ENCODE measurements at places on chromosomes 11 and 22.

DNA sequence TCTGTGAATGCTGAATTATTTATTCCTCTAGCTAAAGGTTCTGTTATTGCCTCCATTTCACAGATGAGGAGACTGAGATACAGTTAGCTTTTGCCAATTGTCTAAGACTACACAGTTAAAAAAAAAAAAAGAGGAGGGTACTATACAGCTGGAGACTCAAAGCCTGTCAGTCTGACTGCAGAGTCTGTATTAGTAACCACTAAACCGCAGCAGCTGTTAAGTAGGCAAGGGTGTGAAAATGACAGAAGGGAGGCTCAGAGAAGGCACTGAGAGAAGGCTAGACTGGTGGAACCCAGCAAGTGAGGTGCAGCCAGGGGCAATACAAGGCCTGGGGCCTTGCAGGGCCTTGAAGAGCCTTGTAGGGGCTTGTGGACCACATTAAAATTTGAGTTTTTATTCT is 181.2 kb downstream of the CSNK2A3 start:
- DNase-seq: peak; percentile 41

- no peak for DNase-seq
These were observed 18.1 kb upstream of the FCHSD2 start for GRCh38 chr11:73160005-73160760.

GRCh38 chr11:70594031-70594430 is 195.7 kb downstream of the CTTN start:
- no peak for DNase-seq

DNA sequence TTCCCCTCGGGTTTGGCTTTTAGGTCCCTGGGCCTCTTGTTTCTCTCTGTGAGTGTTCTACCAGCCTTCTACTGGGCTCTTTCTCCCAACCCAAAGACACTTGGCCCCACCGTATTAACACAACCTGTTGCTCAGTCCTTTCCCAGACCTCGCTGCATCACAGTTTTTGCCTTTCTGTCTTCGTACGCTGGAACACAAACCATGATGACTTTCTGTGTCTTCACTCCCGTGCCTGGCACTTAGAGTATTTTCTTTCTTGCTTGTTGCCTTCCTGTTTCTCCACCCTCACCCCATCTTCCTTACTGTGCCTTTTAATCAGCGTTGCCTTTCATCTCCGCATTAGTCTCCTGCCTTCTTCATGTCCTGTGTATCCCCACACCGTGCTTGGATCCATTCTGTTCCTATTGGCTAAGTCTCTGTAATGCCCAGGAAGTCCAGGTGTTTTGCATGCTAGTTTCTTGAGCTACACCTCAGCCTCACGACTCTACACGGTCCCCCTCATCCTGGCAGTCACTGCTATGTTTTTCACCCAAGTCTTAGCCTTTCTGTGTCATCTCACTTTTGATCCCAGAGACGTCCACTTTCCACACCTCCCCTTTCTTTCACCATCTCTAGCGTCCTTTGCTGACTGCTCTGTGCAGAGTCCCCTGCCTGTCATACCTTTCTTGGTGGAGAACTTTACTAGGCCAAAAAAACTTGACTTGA is 1.6 kb downstream of the MARK2 start:
- DNase-seq: no peak

- no peak for DNase-seq
These were observed 6.2 kb downstream of the B3GNT6 start for GRCh38 chr11:77040401-77040777.
